ENCODE measurements at places on chromosomes 3 and 15.

DNA sequence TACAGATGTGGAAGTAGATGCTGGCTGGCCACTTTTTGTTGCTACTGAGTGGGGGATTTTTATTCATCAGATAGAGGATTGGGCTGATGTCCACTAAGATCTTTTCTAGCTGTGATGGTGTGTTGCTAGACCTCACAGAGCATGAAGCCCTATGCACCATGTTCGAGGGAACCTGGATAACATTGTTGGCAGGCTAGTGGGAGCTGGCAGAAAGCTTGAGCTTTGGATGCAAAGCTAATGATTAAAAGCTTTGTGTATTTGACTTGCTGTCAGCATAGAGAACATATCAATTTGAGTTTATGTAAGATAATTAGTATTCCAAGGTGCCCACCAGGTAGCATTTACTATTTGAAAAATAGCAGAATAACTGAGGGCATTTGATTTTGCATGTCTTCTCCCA lies 59.1 kb downstream of the ST6GAL1 start:
- no peak for DNase-seq

- DNase-seq: no peak
Observed at GRCh38 chr3:54628888-54629441, 298.9 kb downstream of the LRTM1 start.

GRCh38 chr15:38558372-38559059 lies 6.1 kb downstream of the RASGRP1 start:
- no peak for DNase-seq

GRCh38 chr15:92149029-92149428 lies 244.7 kb upstream of the ST8SIA2 start:
- no peak for DNase-seq

- peak; percentile 90 for DNase-seq
Observed at GRCh38 chr15:43776718-43777266, at the start of gene ELL3. TSS of gene ELL3 (minus strand) at chr15:43776966. CDS start at chr15:43776901, 65 bp downstream.

DNA sequence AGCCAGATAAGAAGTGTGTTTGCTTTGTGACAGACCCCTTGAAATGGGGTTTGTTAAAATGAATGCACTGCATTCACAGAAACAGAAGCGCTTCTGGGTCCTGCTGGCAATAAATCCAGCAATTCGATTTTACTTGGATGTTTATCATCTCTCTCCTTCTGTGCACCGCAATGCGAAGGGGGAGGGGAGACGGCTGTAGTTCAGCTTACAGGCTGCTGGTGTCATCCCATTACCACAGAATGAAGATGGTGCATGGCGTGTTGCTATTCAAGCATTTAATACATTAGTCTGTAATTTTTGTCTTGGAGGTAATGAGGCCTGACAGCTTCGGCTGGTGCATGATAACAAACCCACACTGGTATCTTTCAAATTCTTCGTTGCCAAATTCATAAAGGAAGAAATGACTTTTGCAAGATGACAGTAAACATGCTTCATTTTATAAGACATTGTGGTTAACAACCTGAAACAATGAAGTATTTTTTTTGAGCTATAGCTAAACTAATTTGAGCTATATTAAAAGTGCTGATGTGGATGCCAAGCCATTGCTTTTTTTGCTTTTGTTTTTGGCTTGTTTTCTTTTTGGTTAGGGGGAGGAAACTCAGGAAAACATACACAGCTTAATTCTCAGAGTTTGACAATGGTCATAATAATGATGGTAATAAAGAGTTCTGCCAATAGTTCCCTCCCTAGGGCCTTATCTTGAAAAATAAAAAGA lies 418.3 kb downstream of the OTOL1 start:
- no peak for DNase-seq

DNA sequence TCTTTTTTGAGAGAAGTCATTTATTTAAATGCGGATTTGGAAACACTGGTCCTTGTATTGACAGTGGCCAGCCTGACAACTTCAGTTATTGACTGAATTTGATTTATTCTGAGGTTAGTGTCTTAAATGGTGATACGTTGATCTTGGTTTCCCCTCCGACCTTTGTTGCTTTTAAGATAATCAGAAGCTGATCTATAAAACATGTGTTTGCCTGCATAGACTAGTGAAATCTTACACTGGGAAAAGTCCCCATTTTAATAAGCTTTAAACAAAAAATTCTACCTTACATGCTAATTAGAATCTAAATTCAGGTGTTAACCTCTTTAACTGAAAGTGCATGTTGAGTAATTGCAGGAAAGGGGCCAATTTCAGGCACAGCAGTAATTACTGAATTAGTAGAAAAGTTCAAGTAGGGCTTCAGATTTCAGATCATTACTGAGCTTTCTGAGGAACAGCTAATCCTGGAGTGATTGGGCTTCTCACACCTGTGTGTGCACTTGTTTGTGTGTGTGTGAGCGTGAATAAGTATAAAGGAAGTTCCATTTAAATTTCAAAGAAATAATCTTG lies 221.4 kb downstream of the SOX2 start:
- no peak for DNase-seq

DNA sequence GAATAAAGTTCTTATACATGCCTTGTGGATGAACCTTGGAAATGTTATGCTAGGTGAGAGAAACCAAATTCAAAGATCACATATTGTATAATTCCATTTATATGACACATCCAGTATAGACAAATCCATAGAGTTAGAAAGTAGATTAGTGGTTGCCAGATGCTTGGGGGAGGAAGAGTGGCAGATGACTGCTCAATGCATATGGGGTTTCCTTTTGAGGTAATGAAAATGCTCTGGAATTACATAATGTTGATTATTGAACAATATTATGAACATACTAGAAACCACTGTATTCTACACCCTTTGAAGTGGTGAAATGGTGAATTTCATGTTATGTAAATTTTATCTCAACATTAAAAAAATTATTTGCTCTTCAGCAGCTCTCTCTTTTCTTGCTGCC lies 100.8 kb downstream of the DHX36 start:
- no peak for DNase-seq

GRCh38 chr3:7733933-7734332 lies 767.7 kb upstream of the LMCD1 start:
- no peak for DNase-seq

- DNase-seq: no peak
Observed at GRCh38 chr3:55797775-55798174, 310.7 kb upstream of the WNT5A start.

DNA sequence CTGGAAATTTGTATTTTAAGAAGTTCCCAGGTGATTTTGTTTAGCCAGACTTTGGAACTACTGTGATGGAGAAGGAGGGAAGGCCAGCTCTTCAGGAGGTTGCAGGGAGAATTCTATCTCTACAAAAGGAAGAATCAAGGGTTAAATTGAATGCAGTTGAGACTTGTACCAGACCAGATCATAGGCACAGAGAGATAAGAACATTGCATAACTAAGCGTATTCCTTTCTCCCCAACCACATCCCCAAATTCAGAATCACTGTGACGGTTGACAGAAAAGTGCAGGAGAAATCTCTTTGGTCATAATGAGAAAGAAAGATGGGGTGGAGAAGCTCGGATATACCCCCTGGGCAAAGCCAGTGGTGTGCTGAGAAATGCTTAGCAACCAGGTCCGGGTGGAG lies 7.2 kb downstream of the PLD1 start:
- no peak for DNase-seq

DNA sequence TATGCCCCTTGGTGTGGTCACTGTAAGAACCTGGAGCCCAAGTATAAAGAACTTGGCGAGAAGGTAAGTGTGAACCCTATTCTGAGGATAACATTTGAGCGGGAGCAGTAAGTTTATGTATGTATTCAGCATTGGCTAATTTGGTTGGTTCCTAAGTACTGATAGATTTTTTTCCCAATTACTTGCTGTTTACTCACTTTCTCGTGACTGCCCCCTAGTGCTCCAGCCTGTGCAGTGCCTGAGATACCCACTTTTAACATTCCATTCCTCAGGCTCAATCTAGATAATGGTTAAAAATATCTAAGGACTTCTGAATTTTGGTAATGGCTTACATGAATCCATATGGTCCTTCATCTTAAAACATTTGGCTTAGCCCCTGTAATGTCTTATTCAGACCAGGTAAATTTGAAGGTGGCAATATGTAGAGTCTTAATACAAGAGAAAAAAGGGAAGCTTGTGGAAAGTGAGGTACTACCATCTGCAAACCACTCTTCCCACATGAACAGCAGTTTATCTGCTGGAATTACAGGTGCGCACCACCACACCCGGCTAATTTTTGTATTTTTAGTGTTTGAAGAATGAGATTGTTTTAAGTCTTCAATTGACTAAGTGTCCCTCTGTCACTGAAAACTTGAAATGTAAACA lies 7.1 kb downstream of the ELL3 start:
- no peak for DNase-seq

DNA sequence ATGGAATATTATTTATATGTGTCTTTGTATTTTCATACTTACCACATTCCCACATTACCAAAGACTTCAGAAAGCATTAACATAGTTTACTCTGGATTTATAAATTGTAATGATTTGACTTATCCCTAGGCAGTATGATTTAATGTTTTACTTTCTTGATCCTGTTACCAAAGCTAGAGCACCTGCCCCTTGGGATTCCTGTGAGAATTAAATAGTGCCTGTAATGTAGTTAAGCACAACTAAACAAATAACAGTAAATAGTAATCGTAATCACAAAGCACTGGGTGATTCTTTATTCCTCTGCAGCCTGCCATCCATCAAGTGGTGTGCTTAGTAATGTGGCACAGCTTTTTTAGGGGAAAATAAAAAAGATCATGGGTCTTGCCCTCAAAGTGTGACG lies 39.1 kb downstream of the ATP2C1 start:
- DNase-seq: no peak

DNA sequence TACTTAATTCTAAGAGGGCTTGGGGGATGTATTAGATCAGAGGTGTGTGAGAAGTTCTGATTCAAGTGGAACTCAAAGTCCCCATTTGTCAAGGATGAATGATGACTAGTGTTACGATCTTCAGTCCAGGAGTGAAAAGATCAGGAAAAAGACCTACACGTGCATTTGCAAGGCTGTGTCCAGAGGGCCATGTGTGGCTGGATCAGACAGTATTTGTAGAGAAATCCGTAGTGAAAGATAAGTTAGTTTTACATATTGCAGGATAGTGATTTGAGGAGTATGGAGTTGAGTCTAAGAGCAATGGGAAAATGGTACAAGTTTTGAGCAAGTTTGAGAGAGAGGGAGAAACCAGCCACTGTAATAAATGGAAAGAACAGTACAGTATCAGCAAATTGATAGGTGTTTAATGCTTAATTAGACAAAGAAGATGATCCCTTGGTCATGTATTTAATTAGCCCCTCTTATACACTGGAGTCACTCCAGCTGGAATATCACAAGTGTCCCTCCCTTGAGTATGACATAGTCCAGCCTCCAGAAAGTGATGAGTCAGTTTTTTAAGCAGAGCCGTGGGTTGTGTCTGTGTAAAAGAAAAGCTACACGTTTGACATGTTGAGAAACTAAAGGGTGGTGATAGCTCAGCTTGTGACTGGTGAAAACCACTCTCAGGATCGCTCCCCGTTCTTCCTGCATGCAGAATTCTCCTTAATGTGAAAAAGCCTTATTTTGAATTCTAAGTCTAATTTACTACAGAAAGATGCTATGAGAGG lies 348.8 kb downstream of the ROBO1 start:
- DNase-seq: no peak

- no peak for DNase-seq
Observed at GRCh38 chr3:157607826-157608405, 104.7 kb upstream of the VEPH1 start.

GRCh38 chr15:48292458-48292857 lies 38.8 kb upstream of the DUT start:
- DNase-seq: no peak

GRCh38 chr3:123348471-123349200 lies 100.3 kb downstream of the ADCY5 start:
- DNase-seq: no peak

GRCh38 chr3:46947981-46948791 lies 28.4 kb downstream of the CCDC12 start:
- DNase-seq: peak; percentile 79

DNA sequence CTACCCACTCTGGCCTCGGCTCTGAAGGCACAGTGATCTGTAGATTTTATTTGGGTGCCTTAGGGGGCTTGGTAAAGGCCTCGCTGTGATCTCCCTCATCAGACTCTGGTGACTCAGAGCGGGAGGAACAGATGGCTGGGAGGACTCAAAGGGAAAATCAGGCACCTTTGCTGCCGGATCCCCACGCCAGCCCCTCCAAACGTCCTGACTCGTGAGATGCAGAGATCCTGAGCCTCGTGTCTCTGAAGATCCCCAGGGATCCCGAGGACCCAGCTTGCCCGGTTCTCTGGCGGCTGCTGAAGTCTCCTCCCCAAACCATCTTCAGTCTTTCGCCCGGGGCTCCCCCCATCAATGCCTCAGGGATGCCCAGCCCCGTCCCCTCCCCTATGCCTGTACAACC lies 32.8 kb downstream of the MUC20 start:
- DNase-seq: no peak

DNA sequence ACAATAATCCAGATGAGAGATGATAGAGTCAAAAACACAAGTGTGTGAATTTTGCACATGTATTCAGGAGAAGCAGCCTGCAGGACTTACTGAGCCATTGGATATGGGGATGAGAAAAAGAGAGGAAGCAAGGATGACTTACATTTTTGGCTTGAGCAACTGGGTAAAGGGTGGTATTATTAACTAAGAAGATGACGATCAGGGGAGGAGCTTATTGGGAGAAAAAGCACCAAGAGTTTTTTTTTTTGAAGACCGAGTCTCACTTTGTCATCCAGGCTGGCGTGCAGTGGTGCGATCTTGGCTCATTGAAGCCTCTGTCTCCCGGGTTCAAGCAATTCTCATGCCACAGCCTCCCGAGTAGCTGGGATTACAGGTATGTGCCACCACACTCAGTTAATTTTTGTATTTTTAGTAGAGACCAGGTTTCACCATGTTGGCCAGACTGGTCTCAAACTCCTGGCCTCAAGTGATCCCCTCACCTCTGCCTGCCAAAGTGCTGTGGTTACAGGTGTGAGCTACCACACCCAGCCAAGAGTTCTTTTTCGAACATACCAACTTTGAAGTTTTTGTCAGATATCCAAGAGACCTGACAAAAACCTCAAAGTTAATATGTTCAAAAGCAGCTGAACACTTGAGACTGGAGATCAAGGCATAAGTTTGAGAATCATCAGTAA lies 14.8 kb upstream of the SH3BP5 start:
- DNase-seq: no peak

DNA sequence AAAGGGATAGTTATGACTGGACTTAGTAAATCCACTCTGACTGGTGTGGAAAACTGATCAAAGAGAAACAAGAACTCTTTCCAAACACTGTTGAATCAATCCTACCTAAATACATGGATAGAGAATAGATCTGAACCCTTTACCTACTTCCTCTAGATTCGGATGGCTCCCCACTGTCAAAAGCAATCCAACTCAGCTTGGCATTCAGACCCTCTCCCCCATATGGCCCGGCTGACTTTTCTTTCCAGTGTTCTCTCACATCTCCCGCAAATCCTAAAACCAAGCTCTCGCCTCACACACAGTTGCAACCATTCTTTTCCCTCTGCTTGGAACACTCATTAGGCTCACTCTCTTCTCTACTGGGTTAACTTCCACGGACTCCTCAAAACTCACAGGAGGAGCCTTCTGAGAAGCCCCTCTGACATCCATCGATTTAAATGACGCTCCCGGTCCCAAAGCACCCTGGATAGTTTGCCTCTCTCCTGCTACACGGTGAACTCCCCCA lies 639 bp downstream of the SPICE1 start:
- DNase-seq: no peak

GRCh38 chr3:40181182-40181581 lies 128.3 kb upstream of the EIF1B start:
- DNase-seq: no peak
